ENCODE measurements at places on chromosomes 7 and 10. TPM values are rescaled to one million over a fixed set of nuclear protein-coding genes. Genes with fewer than 3 reads are reported as not detected.

Gene TLX1
- total RNA-seq, result not detected

DNA sequence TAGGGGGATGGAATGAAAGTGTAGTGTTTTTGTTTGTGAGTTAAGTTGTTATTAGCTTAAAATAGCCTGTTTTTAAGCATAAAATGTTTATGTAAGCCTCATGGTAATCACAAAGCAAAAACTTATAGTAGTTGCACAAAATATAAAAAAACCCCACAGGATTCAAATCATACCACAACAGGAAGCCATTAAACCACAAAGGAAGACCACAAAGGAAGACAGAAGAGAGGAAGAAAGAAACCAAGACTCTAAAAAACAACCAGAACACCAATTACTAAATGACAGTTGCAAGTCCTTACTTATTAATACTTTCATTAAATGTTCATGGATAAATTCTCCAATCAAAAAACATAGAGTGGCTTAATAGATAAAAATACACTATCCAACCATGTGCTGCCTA lies 63.6 kb downstream of the ANKRD7 start:
- DNase-seq, result no peak

GRCh38 chr7:110084181-110084807 lies 1006.6 kb upstream of the LRRN3 start:
- no peak for DNase-seq

DNA sequence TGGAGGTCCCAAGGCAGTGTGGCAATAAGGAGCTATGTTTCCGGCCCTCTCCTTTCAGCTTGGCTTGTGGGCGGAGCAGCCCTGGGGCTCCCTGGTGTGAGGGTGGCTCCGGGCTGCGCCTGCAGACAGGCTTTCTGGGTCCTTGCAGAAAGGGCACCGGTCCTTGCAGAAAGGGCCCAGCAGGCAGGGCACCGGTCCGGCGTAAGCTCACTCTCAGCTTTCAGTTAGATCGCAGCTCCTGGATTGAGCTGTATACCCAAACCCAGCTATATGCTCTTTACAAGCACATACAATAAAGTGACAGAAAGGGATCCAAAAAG lies 293.8 kb upstream of the SHH start:
- DNase-seq, result no peak

DNA sequence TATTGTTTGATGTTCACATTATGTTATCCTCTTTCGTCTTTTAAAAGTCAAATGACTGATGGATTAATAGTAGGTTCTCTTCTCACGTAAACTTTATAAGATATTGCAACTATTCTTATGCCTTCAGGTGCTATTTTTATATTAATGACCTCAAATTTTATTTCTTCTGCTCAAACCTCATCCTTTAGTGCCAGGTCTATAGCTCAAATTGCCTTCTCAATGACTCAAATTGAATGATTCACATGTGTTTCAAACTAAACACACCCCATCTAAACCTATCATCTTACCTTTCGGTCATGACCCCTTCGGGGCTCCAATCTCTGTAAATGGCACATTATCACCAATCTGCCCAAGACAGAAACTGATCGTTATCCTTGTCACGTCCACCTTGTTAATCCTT lies 22.0 kb upstream of the LIPF start:
- no peak for DNase-seq

Data from sciatic nerve (tissue), 2 donors.